ENCODE measurements at places on chromosomes 5 and 9.

GRCh38 chr5:172647352-172648012 is 6.4 kb downstream of the NEURL1B start:
- DNase-seq = no peak

DNA sequence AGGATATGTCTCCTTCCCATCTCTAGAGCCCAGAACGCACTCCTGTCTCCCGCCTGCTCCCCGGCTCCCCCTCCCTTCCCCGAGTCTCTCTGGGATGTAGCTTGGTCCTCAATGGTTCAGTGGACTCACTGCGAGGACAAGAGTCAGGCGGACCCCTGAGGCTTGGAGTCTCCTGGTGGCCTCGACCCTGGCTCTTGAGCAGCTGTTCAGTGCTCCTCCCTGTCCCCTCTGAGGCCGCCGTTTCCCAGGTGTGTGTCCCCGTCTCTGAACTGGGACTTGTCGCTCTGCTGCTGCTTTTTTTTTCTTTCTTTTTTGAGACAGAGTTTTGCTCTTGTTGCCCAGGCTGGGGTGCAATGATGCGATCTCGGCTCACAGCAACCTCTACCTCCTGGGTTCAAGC is 44.8 kb upstream of the IER5L start:
- DNase-seq = no peak

- DNase-seq = no peak
These were observed 208.9 kb downstream of the PDE4D start for GRCh38 chr5:59684388-59685190.

GRCh38 chr9:86577420-86578333 is 223.5 kb upstream of the TUT7 start:
- no peak for DNase-seq

- DNase-seq = no peak
These were observed 132.4 kb upstream of the OTULINL start for GRCh38 chr5:14449052-14449661.

DNA sequence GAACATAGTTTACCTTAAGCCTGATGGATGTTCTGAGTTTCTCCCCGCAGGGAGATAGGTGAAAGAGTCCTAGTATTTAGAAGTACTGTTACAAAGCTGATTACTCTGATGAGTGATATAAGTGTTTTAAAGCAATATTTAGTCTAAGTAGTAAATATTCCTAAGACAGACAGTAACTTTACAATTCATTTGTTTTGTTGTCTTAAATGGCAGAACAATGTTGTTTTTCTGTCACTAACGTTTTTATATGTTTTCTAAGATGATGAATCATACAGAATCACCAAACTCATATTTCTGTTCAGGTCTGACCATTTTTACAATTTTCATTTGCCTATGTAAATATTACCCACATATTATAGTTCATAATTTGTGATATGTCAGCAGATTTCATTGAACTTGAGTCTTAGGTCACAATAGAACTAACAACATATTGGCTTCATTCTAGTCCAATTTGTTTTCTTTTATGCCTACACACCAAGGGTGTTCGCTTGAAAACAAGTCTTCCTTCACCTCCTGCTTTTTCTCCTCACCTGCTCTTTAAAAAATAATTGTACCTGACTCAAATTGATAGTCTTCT is 30.6 kb downstream of the MAP3K1 start:
- DNase-seq = no peak
